ENCODE measurements at places on chromosomes 2 and 18.

- no peak for DNase-seq
Observed at GRCh38 chr2:207160115-207160514, 5.6 kb downstream of the KLF7 start.

DNA sequence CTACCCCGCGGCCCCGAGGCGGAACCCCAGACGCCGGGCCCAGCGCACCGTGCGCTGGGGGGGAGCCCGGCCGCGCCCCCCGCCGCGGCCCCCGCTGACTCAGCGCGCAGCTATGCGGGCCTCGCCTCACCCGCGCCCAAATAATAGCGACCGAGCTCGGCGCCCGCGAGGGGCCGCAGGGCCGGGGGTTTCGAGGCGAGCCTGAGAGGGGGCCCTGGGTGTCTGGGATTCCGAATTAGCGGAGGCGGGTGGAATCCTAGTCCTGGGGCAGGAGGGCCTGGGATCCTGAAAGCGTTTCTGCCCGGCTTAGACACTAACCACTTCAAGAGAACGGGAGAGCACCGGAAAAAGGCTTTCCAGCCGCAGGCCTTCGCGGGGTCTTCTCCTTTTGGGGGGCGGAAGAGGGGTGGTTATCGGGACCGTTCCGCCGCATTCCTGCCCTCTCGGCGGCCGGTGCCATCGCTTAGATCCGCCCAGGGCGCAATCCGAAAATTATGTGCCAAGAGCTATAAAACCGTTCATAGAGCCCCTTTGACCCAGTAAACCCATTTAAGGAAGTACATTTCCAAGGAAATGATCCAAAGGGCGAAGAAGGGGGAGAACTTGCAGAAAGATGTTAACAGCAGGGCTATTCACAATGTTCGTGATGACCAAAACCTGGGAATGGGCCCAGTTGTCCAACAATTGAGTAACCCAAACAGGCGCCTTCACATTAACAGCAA is 681 bp upstream of the ROCK2 start:
- no peak for DNase-seq

DNA sequence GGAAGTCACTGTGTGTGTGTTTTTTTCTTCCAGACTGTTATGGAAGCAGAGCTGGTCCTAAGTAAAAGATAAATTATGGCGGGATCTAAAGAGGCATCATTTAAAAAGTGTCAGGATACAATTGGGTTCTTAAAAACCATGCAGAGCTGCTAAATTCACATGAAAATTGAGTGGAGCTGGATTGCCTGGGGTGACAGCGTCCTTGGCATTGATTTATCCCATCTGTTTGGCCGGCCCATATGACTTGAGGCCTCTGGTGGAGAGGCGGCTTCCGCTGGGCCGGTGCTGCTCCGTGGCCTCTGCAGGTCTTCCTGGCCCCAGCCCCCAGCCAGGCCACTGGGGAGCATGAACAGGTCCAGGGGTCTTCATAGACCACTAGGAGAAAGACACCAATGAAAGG is 165.5 kb downstream of the GLI2 start:
- no peak for DNase-seq

- DNase-seq, result no peak
Observed at GRCh38 chr2:37776487-37776886, 105.0 kb upstream of the CDC42EP3 start.

GRCh38 chr2:145040433-145040832 is 520.5 kb upstream of the ZEB2 start:
- DNase-seq, result no peak

GRCh38 chr2:191565120-191565519 is 112.8 kb upstream of the NABP1 start:
- DNase-seq, result no peak

- DNase-seq, result no peak
Observed at GRCh38 chr2:4745056-4745991, 946.9 kb upstream of the SOX11 start.

- no peak for DNase-seq
Observed at GRCh38 chr2:200254773-200255172, 51.7 kb upstream of the SPATS2L start.

GRCh38 chr2:203569677-203570316 is 34.7 kb upstream of the RAPH1 start:
- no peak for DNase-seq

DNA sequence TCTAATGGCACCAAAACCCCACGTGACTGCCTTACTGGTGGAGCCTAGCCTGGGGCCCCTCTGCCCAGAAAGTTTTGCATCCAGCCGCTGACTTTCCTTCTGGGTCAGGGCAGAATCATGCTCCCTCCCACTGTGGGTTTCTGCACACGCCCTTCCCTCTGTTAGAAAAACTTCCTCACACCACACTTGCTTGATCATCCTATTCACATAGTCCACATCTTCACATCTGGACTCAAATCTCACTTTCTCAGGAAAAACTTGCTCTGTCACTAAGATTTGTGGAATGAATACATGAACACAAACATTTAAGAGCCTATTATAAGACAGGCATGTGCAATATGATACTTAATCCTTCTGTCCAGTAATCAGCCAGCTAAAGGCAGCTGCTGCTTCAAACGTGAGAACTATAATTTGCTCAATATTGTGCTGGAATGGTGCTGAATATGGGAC is 274.7 kb downstream of the RND3 start:
- DNase-seq, result no peak

- no peak for DNase-seq
Observed at GRCh38 chr18:75779450-75779849, 351.9 kb upstream of the SMIM21 start.

- no peak for DNase-seq
Observed at GRCh38 chr2:5539282-5540165, 152.7 kb upstream of the SOX11 start.

DNA sequence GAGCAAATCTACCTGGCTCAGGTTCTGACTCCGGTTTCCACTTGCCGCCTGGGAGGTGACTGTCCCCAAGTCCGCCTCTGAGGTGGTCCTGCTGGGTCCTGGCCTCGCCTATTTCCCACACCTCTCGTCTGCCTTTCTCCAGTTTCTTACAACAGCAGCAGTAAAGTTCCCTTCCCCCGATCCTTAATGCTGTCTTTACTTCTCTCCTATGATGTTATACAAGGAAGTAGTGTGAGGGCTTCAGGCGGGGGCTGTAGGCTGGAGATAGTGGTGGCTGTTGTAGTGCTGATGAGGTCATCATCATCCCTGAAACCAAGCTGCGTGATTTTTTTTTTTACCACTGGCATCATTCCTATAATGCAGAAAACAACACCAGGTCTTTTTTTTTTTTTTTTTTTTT is 18.9 kb downstream of the TGIF1 start:
- DNase-seq, result no peak

DNA sequence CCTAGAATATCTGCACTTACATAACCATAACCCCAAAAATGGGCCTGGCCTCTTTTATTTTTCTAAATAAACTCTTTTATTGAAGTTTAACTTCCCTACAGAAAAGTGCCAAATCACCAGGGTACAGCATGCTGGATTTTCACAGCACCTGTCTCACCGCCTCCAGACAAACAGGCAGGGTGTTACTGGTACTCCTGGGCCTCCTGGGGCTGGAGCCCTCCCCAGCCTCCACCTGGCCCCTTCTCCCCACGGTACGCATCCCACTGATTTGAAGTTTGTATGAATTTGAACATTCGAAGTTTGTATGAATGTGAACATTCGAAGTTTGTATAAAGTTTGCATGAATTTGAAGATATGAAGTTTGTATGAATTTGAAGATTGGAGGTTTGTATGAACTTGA is 232.1 kb downstream of the NDUFA10 start:
- DNase-seq, result no peak

DNA sequence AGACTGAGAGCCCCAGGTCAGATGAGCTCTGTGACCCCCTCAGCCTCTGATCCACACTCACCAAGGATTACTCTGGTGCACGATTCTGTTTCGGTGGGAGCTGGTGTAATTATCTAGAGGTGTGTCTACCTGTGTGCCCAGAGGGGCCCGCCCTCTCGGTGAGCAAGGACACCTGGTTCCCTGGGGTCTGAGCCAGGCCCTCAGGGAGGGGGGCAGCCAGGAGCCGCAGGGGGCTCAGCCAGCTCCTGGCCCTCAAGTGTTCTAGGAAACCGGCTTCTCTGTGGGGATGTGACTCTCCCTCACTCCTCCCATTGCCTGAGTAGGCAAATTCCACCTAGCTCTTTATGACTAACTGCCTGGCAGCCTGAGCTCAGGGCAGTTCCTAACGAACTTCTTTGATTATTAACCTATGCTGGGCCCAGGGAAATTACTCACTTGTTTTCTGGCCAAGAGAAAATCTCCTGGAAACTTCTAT is 17.4 kb downstream of the AGAP1 start:
- no peak for DNase-seq

DNA sequence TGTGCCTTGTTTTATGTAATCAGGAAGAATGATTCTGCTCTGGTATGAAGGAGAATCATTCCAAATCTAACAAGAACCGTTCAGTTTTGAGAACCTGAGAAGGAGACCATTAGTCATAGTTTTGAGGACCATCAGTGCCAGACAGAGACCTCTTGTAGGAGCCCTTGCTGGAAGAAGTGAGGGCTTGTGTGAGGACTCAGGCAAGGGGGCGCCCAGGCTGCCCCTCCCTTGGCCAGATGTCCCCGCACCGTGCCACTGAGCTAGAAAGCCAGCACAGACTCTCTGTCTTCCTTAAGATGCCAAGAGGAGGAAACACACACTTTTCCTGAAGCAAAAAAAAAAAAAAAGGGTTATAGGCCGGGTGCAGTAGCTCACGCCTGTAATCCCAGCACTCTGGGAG is 55.7 kb upstream of the SLC39A10 start:
- DNase-seq, result no peak

- DNase-seq, result no peak
Observed at GRCh38 chr2:237816531-237816930, 18.0 kb downstream of the RBM44 start.

- no peak for DNase-seq
Observed at GRCh38 chr2:881204-881918, 69.3 kb upstream of the SNTG2 start.

- DNase-seq, result peak; percentile 25
Observed at GRCh38 chr2:2573658-2574293, 242.7 kb upstream of the MYT1L start.

DNA sequence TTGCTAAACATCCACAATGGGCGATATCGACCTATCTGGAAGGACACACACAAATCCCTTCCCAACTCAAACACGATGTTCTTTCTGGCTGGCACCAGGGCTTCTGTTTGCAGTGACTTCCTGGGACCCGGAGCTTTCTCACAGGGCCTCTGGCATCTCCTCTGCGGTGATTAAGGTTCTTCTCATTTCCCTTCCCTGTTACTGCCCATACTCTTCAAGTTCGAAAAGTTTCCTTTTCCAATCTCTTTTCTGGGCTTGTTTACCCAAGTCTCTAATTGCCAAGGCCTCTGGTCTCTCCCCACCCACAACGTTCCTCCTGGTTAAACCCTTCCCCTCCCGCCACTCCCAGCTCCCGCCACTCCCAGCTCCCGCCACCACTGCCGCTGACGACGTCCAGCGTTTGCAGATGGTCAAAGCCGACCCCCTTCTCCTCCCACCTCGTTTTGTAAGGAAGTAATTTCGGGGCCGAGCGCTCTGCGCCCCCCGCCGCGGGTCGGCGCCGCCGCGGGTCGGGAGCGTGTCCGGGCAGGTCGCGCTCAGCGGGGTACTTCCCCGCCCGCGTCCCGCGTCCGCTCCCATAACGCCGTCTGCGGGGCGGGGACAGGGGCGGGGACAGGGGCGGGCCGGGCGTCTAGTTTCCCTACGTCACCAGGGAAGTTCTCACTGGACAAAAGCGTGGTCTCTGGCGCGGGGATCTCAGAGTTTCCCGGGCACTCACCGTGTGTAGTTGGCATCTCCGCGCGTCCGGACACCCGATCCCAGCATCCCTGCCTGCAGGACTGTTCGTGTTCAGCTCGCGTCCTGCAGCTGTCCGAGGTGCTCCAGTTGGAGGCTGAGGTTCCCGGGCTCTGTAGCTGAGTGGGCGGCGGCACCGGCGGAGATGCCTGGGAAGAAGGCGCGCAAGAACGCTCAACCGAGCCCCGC is at the start of gene PMAIP1:
Gene PMAIP1 (plus strand): TSS at position 699 of the 924 bp plus-strand sequence. CDS start 182 bp downstream, at position 881.
- DNase-seq, result peak; percentile 96

DNA sequence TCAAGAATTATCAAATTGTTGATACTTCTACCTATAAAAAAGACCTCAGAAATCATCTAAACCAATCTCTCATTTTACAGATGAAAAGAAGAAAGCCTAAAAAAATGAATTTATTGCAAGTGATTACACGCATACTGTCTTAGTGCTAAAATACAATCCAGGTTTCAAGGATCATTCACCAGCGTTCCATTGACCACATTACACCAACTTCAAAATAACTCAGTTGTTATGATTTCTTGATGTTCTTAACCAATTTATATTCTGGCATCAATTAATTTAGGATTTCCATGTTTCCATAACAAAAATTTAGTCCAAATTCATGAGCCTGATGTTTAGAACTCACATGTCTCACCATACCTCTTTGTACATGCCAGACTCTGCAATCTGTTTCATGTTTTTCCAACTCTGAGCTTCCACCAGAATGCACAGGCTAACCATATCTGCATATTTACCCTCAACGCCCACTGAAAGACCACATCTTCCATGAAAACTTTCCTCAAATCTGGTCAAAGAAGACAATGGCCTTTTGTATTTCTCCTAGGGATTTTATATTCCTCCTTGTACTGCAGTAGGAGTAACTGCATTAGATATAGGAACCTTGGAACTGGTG is 2.1 kb upstream of the INSIG2 start:
- no peak for DNase-seq

GRCh38 chr2:160927324-160927723 is 232.9 kb upstream of the TANK start:
- DNase-seq, result no peak

- DNase-seq, result no peak
Observed at GRCh38 chr2:119545754-119546446, 1.7 kb downstream of the CFAP221 start.

DNA sequence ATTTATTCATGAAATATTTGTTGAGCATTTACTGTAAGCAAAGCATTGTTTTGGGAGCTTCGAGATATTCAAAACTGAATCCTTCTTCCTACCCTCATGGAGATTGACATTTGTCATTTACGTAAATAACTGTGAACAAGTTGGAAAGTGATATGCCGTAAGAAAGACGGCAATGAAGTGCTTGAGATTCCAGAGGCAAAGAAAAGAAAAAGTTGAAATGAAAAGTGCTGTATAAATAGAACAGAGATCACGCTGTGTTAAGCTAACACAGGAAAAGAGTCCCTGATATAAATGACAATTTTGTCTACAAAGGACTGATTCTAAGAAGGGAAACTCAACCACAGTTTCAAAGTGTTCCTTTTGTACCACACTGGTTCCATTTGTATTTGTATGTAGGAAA is 1.8 kb downstream of the CHRNA1 start:
- DNase-seq, result no peak

GRCh38 chr18:56451188-56451587 is 187.2 kb downstream of the TXNL1 start:
- DNase-seq, result no peak
